Activated T-helper 17 cell treated with anti-CD3 and anti-CD28 coated beads, Interleukin-2, amount 50 U/mL, for 72 hours (primary cell): ENCODE measurements at places on chromosomes 7 and 10.

- peak; percentile 81 for ATAC-seq
Observed at GRCh38 chr10:3095373-3096139, 28.2 kb downstream of the PFKP start.

- no peak for ATAC-seq
Observed at GRCh38 chr10:112000466-112000865, 183.1 kb downstream of the GPAM start.

GRCh38 chr7:71706597-71706975 is 574.6 kb downstream of the GALNT17 start:
- no peak for ATAC-seq

DNA sequence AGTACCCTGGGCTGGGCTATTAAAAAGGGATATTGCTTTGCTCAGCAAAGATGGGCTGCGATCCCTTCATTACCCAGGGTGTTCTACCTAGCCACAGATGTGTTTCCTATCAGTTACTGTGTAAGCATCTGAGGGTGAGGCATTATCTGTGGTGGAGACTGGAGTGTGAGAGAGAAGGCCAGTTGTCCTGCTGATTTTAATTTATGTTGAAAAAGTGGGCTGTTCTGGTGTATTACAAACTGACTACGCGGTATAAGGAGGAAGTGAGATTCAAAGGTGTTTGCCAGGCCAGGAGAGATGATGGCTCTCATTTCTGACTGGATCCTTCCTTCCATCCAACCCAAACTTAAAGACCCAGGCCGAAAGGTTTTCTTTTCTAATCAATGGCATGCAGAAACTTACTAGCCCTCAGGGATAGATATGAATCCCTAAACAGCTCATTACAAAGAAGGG is 7.6 kb downstream of the TCF7L2 start:
- ATAC-seq, result no peak

GRCh38 chr10:51034769-51035168 is 39.5 kb upstream of the PRKG1 start:
- no peak for ATAC-seq

DNA sequence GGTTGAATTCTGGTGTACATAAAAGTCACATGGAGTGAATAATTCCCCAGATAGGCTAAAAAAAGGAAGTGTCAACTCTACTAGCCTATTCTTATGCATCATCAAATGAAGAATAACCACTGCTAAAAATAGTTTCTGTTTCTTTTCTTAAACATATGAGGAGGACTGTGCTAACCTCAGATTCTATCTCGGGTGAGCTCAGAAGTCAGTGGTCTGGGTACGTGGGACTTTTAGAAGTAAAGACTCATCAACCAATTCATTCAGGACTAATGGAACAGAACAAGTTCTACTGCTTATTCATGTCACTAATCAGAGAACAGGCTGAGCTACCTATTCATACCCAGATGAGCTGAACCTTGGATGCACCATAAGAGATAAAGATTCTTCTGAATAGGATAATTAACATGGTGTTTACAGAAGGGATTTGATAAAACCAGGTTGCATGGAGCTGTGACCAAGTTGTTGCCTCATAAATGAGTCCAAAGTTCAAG is 9.5 kb upstream of the ASAH2 start:
- peak; percentile 96 for ATAC-seq

DNA sequence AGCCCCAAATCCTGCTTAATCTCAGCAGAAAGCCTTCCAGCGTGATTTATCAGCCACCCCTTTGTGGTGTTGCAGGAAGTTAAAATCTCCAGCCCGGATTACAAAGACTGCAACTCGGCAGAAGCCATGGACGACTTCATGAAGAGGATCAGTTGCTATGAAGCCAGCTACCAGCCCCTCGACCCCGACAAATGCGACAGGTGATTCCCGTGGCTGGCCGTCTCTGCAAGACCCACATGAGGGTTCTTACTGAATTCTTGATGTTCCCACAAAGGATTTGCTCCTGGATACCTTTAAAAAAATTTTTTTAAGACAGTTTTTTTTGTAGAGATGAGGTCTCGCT is 16.7 kb downstream of the PFKFB3 start:
- ATAC-seq, result no peak

DNA sequence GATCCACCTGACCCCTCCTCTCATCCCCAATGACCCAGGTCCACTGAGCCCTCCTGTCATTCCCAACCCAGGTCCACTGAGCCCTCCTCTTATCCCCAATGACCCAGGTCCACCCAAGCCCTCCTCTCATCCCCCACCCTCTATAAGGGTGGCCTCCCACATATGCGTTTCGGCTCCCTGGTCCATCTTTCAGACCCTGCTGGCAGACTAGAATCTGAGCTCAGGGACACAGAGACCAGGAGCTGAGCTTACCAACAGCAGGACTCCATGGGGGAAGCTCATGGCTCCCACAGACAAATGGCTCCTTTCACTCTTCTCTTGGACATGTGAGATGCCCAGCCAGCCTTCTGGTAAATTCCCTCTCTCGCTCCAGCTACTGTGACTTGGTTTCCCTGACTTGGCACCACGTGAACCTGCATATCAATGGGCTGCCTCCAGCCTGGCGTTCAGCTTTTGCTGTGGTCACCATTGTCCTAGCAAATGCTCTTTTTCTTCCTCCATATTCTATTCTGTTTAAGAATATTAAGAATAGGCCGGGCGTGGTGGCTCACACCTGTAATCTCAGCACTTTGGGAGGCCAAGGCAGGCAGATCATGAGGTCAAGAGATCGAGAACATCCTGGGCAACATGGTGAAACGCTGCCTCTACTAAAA is 24.8 kb upstream of the INPP5A start:
- ATAC-seq, result no peak

GRCh38 chr7:73358590-73359275 is 30.8 kb downstream of the FKBP6 start:
- ATAC-seq, result no peak

- ATAC-seq, result no peak
Observed at GRCh38 chr7:156969972-156970420, 20.5 kb downstream of the NOM1 start.

GRCh38 chr10:33454554-33454953 is 120.1 kb upstream of the NRP1 start:
- no peak for ATAC-seq

- ATAC-seq, result no peak
Observed at GRCh38 chr7:154781369-154782303, 221.3 kb downstream of the PAXIP1 start.

GRCh38 chr10:21427804-21428481 is 97.5 kb downstream of the SKIDA1 start:
- peak; percentile 77 for ATAC-seq
